ENCODE measurements at places on chromosomes 12 and 14.

DNA sequence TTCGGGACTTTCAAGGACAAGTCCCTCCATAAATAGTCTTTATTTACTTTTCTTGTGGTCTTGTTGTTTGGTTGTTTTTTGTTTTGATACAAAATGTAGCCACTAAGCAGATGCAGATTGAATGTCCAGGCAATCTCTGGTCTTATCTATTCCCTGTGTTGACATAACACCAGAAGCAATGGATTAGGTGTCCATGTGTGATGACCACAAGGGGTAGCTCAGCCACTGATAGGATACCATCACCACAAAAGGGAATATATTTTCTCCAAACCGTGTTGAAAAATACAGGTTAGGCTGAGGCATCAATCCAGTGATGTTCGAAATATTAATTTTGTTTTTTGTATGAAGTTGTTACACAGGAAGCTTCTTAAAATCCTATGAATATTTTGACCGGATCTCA is 196.3 kb downstream of the EPS8 start:
- no peak for DNase-seq

DNA sequence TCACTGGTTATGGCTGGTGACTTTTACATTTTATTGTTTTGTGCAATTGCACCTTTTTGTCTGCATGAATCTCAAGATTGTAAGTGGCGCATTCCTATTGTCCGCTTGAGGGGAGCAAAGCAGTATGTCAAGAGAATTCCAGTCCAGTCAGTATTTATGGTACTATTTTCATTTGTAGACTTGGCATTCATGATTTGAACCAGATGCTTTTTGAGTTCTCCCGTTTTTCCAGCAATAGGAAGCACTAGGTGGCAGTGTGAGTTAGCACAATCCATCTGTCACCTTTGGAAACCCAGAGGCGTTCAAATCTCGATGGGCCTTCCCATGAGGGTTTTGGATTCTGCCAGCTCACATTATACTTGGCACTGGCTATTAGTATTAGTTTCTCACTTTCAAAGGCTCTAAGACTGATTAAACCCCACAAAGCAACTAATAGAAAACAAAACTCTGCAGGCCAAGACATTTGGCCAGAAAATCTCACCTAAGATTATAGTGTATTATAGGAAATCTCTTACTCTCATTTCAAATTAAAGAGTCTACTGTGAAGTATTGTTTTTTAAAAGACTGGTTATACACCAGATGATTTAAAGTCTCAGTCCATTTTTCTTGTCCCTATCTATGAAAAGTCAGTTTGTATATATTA is 2.2 kb downstream of the DACT1 start:
- DNase-seq: peak; percentile 50

GRCh38 chr14:31864937-31865855 is 211.9 kb upstream of the ARHGAP5 start:
- DNase-seq: no peak

- DNase-seq: no peak
Observed at GRCh38 chr14:104138098-104138717, at the start of gene KIF26A. Gene KIF26A (plus strand): TSS chr14:104138587. CDS start chr14:104138723, 136 bp downstream.

- DNase-seq: peak; percentile 84
Observed at GRCh38 chr12:110012137-110012536, 12.9 kb downstream of the ANKRD13A start.

GRCh38 chr14:80215081-80215480 is 3.8 kb upstream of the DIO2 start:
- no peak for DNase-seq

GRCh38 chr14:20302042-20302755 is 3.6 kb downstream of the TTC5 start:
- DNase-seq: no peak

DNA sequence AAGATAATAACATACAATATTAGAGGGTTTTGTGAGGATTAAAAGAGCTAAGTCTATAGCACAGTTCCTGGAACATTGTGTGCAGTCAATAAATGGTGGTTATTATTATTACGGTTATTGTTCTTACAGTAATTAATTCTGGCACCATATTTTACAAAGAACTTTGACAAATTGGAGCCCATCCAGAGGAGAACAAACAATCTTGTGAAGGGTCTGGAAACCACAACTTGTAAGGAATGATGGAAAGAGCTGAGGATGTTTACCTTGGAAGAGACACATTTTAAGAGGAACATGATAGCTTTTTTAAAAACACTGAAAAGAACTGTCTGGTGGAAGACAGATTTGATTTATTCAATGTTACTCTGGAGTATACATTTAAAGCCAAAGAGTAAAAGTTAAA is 150.5 kb upstream of the KRR1 start:
- DNase-seq: no peak

GRCh38 chr14:103839579-103839978 is 7.8 kb downstream of the PPP1R13B start:
- no peak for DNase-seq

DNA sequence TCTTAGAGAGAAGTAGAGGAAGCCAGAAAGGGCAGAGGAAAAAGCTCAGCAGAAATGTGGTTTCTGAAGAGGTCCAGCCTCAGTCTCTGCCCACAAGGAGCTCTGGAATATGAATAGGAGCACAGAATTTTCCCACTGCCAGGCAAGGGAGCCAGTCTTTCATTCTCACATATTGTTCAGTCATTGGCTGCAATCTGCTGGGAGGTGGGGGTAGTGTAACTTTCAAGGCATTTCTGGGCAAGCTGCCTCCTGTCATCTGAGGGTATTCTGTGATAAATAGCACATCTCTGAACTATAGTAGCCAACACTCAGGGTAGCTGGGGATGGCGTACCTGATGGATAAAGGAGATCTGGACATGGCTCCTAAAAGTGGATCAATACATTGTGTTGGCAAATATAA is 127.2 kb downstream of the LRRK2 start:
- DNase-seq: no peak

- DNase-seq: no peak
Observed at GRCh38 chr12:19689226-19689625, 249.9 kb downstream of the AEBP2 start.

GRCh38 chr14:97056086-97056485 is 258.9 kb downstream of the VRK1 start:
- no peak for DNase-seq

- no peak for DNase-seq
Observed at GRCh38 chr12:50387487-50387886, 8.9 kb downstream of the FAM186A start.

DNA sequence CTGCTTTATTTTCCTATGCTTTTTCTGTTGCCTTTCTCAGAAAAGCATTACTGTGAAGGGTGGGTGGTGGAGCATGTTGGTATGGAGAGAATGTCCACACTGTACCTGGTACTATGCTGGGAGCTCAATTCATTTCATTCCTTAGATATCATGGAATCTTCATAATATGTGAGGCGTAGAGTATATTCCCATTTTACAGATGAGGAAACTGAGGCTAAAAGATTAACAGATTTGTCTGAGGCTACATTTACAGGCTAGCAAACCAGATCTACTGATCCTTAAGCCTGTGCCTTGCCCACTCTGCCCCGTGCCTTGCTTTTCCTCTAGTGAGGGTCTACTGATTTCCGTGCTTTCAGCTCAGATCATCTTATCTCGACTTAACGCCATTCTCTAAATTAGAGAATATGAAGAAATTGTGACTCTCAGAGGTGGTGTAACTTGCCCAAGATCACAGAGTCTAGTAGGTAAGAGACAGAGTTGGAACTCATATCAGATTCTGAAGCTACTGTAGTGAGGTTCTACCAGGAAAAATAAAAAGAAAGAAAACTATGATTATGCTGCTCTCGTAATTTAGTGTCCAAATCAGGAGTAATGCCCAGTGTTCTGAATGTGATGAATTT is 5.5 kb downstream of the GLRX5 start:
- no peak for DNase-seq

DNA sequence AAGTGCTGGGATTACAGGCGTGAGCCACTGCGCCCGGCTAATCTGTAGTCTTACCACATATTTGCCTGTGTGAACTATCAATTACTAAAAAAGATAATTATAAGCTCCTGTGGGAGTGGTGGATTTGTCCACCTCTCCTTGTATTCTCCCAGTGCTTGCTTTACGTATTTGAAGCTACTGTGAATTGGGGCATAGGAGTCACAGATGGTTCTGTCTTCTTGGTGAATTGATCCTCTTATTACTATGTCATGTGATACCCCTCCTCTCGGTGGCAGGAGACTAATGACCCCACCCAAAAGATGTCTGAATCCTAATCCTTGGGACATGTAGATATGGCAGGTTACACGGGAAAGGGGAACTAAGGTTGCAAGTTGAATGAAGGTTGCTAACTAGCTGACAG is 11.8 kb downstream of the GPR132 start:
- DNase-seq: no peak

GRCh38 chr14:59465316-59466135 is at the start of gene GPR135:
Gene GPR135 (minus strand): TSS chr14:59465380. CDS start chr14:59465226, 154 bp downstream.
- peak; percentile 79 for DNase-seq

- DNase-seq: no peak
Observed at GRCh38 chr12:98332642-98333041, 182.7 kb upstream of the TMPO start.

GRCh38 chr14:83289896-83290295 is 1756.2 kb upstream of the SEL1L start:
- no peak for DNase-seq

DNA sequence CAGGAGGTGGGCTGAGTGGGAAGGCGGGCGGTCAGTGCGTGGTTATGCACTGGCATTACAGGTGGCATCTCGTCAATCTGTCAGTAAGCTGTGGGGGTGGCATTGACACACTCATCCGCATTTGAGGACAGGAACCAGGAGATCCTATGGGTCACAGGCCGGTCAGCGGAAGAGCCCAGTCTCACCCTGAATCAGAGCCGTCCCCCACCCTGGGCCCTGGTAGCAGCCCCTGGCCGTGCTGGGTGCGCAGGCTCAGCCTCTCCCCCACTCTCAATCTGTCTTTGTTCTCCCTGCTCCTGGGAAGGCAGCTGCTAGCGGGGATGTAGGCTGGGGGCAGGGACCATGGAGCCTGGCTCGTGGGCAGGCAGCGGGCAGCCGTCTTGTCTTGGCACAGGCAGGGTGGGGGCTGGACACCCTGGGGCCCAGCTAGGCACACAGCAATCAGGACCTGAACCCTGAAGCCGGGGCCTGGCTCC is 5.1 kb downstream of the INF2 start:
- DNase-seq: peak; percentile 75

DNA sequence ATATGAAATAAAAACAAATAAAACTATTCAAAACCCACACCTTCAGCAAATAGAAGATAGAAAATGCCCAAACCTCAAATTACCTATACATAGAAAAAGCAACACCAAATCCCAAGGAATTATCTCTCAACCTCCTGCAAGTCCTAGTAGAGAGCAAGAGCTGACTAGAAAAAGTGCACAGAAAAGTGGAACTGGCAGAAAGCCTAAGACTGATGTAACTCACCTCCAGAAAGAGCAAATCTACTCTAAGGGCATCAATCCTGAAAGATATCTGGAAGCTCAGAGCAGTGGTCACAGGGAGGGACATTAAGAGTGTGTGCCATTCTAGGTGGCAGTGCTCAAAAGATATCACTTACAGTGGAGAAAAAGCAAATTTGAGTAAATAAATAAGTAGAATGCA is 62.1 kb upstream of the PLEKHG7 start:
- DNase-seq: no peak

GRCh38 chr12:127589541-127589940 is 677.4 kb upstream of the TMEM132C start:
- DNase-seq: no peak

DNA sequence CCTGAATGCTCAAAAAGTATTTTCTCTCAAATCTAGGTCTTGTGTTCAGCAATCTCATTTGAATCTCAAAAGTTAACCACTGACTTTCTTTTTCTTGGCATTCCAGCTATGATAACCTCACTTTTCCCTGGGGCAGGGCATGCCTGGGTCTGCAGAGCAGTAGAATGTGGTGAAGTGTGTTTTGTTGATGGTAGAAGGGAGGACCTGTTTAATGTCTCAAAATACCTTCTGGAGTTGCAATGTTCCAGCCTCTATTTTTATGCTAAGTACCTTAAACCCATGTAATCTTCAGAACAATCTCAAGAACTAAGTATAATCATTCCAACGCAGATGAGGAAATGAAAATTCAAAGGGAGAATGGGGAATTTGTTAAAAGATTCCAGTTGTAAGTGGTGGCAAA is 82.1 kb upstream of the FUT8 start:
- no peak for DNase-seq

GRCh38 chr12:94676031-94676641 is 25.8 kb upstream of the TMCC3 start:
- no peak for DNase-seq

DNA sequence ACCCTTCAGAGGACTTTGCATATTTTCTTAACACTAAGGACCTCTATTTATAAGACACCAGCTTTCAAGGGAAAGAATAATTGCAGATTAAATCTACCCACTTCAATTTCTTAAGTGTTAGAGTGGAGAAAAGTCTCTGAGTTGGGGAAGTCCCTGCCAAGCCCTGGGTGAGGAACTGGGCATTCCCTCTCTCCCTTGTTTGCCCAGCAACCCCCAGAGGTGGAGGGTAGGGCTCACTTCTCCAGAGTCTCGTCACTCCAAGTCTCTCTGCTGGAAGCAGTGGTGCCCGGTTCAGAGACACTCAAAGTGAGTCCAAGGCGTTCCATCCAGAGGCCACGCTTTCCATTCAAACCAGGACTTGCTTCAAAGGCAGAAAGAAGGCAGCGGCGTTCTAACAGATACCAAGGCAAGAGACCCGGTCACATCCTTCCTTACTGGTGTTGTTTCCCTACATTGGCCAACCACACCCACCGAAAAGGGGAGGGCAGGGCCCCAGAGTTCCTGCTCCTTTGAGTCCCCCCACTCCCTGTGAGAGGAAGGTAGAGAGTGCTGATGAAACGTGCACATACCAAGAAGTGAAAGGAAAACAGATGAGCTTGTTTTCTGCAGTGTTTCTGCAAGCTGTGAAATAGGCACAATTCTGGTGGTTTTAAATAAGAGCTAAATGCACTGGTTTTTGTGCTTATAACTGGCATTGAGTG is 6.1 kb upstream of the BDKRB2 start:
- no peak for DNase-seq

- DNase-seq: no peak
Observed at GRCh38 chr14:24392325-24393091, 6.3 kb upstream of the NYNRIN start.

GRCh38 chr12:64666054-64666914 is 56.0 kb downstream of the RASSF3 start:
- no peak for DNase-seq

DNA sequence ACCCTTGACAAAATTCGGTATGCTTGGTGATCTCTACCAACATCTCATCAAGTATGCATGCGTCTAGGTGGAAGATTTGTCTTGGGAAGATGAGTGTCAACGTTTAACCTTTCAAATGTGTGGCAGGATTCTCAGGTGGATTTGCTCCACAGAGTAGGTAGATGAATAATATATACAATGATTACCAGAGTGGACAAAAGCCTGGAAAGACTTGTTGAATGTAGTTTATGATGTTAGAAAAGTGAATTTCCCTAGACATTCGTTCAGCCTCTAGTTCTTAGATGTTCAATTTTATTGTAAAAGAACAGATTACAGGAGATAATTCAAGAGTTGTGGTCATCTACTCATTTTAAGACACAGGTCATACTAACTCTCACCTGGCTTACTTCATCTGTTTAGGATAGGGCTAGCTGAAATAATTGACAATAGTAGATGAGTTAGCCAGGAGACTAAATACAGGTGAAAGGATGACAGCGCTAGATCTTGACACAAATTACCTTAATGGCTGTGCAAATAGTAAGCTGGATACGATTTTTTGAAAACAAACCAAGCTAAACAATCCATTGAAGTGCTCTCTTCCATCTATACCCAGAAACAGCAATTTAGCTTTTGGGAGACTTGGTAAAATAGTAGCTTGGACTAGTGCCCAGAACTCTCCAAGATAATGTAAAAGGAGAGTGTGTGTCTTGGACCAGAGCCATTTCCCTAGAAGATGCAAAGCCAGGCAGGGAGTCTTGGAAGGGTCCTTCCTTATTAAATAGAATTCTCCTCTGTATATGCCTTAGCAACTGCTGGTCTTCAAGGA is 168.0 kb downstream of the DACT1 start:
- DNase-seq: no peak

All from left lobe of liver (tissue), 2 donors.